ENCODE measurements at places on chromosomes 7 and 10. TPM values are rescaled to one million over a fixed set of nuclear protein-coding genes. Genes with fewer than 3 reads are reported as not detected.

JAZF1 gene
- total RNA-seq, result 5.5 TPM

TET1 gene
- total RNA-seq, result 0.57 TPM

MYL10 gene
- not detected for total RNA-seq

PSMG3 gene
- total RNA-seq, result 118 TPM

LDB3 gene
- total RNA-seq, result not detected

ZNF485 gene
- 2.4 TPM for total RNA-seq

PRPS1L1 gene
- not detected for total RNA-seq

RAPGEF5 gene
- 0.07 TPM for total RNA-seq

CCL24 gene
- total RNA-seq, result not detected
